ENCODE measurements at places on chromosomes 4 and X.

GRCh38 chrX:2370456-2370855 lies 130.3 kb downstream of the DHRSX start:
- H3K4me3 ChIP-seq = no peak overlapping the region
- no peaks in the 10 kb centered on the region for H3K4me1 ChIP-seq
- no peak overlapping the region for H3K27ac ChIP-seq
- H3K27me3 ChIP-seq = no peaks in the 10 kb centered on the region
- no peaks in the 10 kb centered on the region for H3K36me3 ChIP-seq

DNA sequence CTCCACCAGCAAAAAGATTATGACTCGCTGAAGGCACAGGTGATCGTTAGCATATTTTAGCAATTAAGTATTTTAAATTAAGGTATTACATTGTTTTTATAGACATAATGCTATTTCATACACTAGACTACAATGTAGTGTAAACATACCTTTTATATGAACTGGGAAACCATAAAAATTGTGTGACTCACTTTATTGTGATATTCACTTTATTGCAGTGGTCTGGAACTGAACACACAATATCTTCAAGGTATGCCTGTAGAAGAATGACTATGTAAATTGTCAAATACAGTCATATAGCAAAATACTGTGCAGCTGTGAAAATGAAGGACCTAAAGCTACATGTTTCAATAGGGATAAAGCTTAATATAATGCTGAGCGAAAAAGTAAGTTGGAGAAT lies 26.6 kb upstream of the MAML3 start:
- no peaks in the 10 kb centered on the region for H3K27me3 ChIP-seq
- no peak overlapping the region for H3K27ac ChIP-seq
- no peaks in the 10 kb centered on the region for H3K4me1 ChIP-seq
- no peak for DNase-seq
- no peaks in the 10 kb centered on the region for H3K36me3 ChIP-seq
- no peak overlapping the region for H3K4me3 ChIP-seq

DNA sequence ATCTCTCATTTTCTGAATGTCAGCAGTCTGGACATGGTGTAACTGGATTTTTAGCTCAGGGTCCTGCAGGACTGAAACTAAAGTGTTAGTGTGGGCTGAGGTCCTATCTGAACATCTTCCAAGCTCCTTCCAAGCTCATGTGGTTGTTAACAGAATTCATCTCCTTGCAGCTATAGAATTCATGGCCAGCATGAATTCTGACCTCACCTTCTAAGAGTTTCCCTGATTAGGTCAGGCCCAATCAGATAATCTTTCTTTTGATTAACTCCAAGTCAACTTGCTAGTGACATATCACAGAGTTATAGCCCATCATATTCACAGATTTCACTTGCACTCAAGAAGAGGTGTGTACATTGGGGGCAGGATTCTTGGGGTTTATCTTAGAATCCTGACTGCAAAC lies 59.5 kb downstream of the LIMCH1 start:
- DNase-seq = no peak
- no peak overlapping the region for H3K27ac ChIP-seq
- H3K4me1 ChIP-seq = peaks cover under 1% of the 10 kb centered on the region
- H3K27me3 ChIP-seq = no peaks in the 10 kb centered on the region
- no peaks in the 10 kb centered on the region for H3K36me3 ChIP-seq

DNA sequence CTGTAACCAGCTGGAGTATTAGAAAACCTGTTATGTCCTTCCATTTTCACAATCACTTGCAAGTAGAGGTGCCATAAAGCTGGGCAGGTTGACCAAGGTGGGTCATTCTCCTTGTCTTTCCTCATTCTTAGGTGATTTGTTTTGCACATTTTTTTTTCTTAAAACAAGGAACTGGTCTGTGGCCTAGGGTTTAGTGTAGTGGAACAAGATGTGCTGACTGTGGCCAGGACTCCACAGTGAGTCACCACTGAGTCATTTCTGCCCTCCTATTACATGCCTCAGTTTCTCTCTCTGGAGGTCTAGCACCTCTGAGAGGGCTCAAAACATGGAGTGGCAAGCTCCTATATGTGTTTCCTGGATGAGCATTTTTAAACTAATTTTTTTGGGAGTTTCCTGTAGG lies 355.9 kb downstream of the GPM6A start:
- no peak for DNase-seq
- H3K4me3 ChIP-seq = no peak overlapping the region
- H3K27me3 ChIP-seq = no peaks in the 10 kb centered on the region
- H3K4me1 ChIP-seq = no peaks in the 10 kb centered on the region
- H3K27ac ChIP-seq = no peak overlapping the region

- no peak for DNase-seq
- no peak overlapping the region for H3K4me3 ChIP-seq
- H3K27ac ChIP-seq = no peak overlapping the region
- no peaks in the 10 kb centered on the region for H3K4me1 ChIP-seq
- H3K27me3 ChIP-seq = no peaks in the 10 kb centered on the region
These were observed 71.2 kb downstream of the AASDH start for GRCh38 chr4:56316011-56316650.

GRCh38 chr4:32172761-32173160 lies 1452.6 kb downstream of the PCDH7 start:
- no peaks in the 10 kb centered on the region for H3K4me1 ChIP-seq
- no peaks in the 10 kb centered on the region for H3K36me3 ChIP-seq
- H3K27ac ChIP-seq = no peak overlapping the region
- no peak overlapping the region for H3K4me3 ChIP-seq
- no peak for DNase-seq
- H3K27me3 ChIP-seq = no peaks in the 10 kb centered on the region

- DNase-seq = no peak
- no peaks in the 10 kb centered on the region for H3K4me1 ChIP-seq
- no peaks in the 10 kb centered on the region for H3K27me3 ChIP-seq
- no peak overlapping the region for H3K27ac ChIP-seq
- no peaks in the 10 kb centered on the region for H3K36me3 ChIP-seq
- no peak overlapping the region for H3K4me3 ChIP-seq
These were observed 4.5 kb upstream of the GRSF1 start for GRCh38 chr4:70844180-70844579.

DNA sequence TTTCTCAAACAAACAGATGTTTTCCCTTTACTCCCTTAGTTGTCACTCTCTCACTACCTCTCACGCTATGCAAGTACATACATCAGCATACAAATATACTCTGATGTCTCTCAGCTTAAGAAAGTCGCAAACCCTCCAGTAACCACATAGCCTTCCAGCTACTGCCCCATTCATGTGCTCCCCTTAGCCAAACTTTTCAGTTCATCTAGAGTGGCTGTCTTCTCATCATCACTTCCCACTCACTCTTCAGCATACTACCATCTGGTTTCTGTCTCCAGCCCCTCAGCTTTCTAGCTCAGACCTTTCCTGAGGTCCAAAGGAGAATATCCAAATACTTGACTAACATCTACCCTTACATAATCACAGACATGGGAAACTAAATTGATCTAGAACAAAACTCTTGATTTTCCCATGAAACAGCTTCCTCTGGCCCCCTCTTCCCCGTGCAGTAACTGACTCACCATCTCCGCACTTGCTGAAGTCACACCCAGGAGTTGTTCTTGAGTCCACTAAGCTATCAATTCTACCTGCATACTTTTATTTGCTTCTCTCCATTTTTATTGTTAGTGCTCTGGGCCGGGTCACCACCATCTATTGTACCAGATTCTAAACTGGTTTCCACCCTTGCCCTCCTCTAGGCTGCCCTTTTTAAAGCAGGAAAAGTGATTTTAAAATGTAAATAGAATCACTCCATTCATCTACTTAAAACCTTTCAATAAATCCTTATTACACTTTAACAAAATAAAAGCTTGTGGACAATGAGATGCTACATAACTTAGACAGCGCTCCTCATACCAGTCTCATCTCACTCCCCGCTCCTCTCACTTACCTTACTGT lies 57.2 kb downstream of the CASP6 start:
- H3K27me3 ChIP-seq = no peaks in the 10 kb centered on the region
- no peaks in the 10 kb centered on the region for H3K36me3 ChIP-seq
- H3K4me1 ChIP-seq = no peaks in the 10 kb centered on the region
- no peak overlapping the region for H3K4me3 ChIP-seq
- DNase-seq = no peak

- no peaks in the 10 kb centered on the region for H3K36me3 ChIP-seq
- H3K4me3 ChIP-seq = no peak overlapping the region
- H3K4me1 ChIP-seq = no peaks in the 10 kb centered on the region
- H3K27ac ChIP-seq = no peak overlapping the region
- H3K27me3 ChIP-seq = no peaks in the 10 kb centered on the region
These were observed 276.3 kb upstream of the DKK2 start for GRCh38 chr4:107312366-107312765.

DNA sequence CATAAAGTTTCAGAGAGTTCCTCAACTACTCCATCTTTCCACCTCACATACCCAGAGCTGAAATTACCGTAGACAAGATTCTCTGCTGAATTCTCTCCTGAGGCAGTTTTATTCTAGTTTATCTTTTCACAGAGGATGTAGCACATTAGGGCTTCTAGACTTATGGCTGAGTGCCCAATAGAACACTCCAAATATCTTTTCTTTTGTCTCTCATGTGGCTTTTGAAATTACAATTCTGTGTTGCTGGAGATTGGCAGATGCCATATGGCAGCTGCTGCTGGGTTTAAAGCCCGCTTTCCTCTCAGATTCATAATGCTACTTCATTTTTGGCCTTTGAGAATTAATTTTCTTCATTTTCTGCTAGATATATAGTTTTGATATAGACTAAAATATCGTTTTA lies 107.6 kb upstream of the BANK1 start:
- H3K27ac ChIP-seq = no peak overlapping the region
- H3K4me1 ChIP-seq = no peaks in the 10 kb centered on the region
- no peaks in the 10 kb centered on the region for H3K27me3 ChIP-seq
- no peaks in the 10 kb centered on the region for H3K36me3 ChIP-seq
- DNase-seq = no peak

- H3K4me1 ChIP-seq = no peaks in the 10 kb centered on the region
- H3K27ac ChIP-seq = no peak overlapping the region
- no peaks in the 10 kb centered on the region for H3K27me3 ChIP-seq
- peak; percentile 31 for DNase-seq
These were observed 223.8 kb downstream of the CHIC2 start for GRCh38 chr4:53840643-53841042.

- H3K27ac ChIP-seq = no peak overlapping the region
- H3K27me3 ChIP-seq = no peaks in the 10 kb centered on the region
- no peaks in the 10 kb centered on the region for H3K36me3 ChIP-seq
- no peak overlapping the region for H3K4me3 ChIP-seq
- no peak for DNase-seq
These were observed 157.6 kb downstream of the GASK1B start for GRCh38 chr4:158015241-158015640.
